Fibroblast of pulmonary artery (primary cell): ENCODE measurements at places on chromosomes 7 and 10.

DNA sequence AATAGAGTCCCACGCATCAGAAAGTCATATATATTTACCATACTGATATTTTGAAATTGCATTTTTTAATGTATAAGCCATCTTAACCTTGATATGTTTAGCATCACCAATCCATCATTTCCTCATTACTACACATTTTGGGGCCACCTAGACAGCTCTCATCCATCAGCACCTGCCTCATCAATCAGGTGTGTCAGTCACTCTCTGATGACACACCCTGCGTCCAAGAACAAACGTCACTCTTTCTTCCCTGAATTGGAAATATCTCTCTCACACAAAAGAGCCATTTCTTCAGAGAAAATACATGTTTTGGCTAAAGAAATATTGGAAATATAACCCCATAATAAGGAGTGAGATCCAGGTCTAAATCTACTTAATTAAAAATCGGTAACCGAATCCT, 38.9 kb upstream of the RSU1 start:
- DNase-seq: no peak

- no peak for DNase-seq
Observed at GRCh38 chr7:99392659-99393354, 15.6 kb downstream of the PDAP1 start.

GRCh38 chr7:16524332-16524731, 2.3 kb upstream of the LRRC72 start:
- no peak for DNase-seq

DNA sequence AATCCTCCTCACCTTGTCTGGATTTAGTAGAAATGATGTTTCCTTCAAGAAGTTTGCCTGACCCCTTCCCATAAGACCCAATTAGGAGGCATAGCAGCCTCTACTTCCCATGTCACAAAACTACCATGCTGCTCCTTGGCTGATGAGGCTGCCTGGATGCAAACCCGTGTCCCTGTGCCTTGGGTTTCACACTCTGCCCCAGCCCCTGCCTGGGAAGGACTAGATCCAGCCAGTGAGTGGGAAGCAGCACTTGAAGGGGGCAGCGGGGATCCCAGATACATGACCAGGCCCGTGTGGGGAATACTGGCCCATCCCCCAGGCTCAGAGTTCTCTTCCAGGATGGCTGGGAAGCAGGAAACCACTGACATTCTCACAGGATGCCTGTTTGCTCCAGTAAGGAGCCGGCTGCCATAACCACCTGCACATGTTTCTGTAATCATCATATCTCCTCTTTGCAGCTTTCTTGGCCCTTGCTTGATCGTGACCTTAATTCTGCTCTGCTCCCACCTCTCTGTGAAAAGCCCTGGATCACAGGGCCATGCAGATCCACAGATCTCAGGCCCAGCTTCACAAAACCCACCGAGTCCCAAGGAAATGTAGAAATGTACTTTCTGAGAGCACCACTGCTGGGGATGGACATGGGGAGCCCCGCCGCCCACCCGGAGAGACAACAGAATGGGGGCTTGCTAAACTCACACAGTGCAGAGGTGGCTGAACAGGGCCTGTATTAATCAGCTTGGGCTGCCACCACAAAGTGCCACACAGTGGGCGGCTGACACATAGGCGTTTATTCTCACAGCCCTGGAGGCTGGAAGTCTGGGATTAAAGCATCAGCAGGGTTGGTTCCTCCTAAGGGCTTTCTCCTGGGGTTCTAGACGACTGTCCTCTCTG, 287.8 kb upstream of the IGFBP3 start:
- no peak for DNase-seq

GRCh38 chr10:81995254-81995653, 120.3 kb downstream of the NRG3 start:
- no peak for DNase-seq

- DNase-seq: peak; percentile 90
Observed at GRCh38 chr7:32588657-32589056, 93.4 kb downstream of the AVL9 start.

GRCh38 chr10:48900371-48900801, 39.3 kb downstream of the LRRC18 start:
- no peak for DNase-seq

DNA sequence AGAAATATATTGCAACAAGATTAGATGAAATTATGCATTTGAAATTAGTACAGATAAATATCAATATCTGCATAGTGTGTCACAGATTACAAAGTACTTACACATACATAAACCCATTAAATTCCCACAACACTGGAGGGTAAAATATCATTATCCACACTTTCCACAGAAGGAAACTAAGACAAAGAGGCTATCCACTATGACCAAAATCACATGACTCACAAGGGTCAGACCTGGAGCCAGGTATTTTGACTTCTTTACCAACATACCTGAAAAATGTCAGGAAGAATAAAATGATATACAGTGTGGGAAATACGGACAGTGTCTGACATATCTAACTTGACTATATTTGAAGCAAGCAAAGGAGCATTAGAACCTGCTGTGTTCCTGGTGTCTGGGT, 34.1 kb downstream of the HYCC1 start:
- no peak for DNase-seq

DNA sequence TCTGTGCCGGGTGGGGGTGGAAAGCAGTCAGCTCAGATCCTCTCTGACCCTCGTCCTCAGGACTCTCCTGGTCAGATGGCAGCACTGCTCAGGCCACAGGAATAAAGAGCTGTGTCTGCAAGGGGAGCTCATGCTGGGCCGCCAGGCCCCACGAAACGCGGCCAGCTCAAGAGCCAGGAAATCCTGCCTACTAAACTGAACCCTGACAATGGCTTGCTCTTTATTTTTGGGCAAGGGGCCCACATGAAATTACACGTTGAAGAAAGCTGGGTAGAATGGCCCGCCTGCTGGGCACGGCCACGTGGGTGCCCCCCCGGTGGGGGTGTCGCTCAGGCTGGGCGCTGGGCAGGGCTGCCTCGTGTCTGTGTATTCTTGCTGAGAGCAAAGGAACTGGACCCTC, 103.0 kb downstream of the ITIH5 start:
- no peak for DNase-seq
